ENCODE measurements at places on chromosomes 6 and 20.

DNA sequence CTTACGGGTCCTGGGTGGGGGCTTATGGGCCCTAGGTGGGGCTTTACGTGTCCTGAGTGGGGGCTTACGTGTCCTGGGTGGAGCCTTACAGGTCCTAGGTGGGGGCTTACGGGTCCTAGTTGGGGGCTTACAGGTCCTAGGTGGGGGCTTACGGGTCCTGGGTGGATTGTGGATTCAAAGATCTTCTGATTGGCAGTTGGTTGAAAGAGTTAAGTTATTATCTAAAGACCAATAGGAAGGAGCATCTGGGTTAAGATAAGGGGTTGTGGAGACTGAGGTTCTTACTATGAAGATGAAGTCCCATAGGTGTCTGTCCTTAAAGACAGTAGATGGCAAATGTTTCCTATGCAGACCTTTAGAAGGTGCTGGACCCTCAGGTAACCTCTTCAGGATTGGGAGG is 8.4 kb upstream of the BIRC7 start:
- no peak for DNase-seq

- no peak for DNase-seq
Observed at GRCh38 chr6:40796260-40797221, 209.4 kb upstream of the LRFN2 start.

DNA sequence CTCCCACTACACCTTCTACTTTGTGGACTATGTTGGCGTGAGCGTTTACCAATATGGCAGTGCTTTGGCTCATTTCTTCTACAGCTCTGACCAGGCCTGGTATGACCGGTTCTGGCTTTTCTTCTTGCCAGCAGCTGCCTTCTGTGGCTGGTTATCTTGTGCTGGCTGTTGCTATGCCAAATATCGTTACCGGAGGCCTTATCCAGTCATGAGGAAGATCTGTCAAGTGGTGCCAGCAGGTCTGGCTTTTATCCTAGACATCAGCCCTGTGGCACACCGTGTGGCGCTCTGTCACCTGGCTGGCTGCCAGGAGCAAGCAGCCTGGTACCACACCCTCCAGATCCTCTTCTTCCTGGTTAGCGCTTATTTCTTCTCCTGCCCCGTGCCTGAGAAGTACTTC is 16.5 kb upstream of the EFHC1 start:
- peak; percentile 61 for DNase-seq

DNA sequence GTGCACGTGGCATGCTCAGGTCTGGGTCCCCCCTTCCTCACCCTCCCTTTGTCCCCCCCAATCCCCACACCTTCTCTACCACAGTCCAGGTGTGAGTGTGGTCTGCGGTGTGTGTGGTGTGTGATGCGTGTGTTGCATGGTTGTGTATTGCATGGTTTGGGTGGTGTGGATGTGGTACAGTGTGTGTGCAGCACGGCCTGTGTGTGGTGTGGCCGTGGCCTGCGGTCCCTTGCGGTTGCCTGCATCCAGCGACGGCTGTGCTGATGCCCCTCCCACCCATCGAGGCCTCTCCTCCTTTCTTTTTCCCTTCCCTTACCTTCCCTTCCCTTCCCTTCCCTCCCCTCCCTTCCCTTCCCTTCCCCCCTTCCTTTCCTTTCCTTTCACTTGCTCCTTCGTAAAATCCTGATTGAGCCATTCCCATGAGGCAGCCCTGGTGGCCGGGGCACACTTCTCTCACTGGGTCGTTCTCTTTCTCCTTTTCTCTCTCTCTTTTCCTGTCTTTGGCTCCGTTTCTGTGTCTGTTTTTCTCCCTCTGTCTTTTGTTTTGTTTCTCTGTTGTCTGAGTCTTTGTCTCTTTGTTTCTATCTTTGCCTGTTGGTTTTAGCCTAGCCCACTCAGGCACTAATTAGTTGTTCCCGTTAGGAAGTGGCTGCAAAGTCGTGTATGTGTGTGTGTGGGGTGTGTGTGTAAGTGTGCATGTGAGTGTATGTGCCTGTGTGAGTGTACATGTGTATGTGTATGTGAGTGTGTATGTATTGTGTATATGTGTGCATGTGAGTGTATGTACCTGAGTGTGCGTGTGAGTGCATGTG is 65.7 kb downstream of the SRC start:
- no peak for DNase-seq

DNA sequence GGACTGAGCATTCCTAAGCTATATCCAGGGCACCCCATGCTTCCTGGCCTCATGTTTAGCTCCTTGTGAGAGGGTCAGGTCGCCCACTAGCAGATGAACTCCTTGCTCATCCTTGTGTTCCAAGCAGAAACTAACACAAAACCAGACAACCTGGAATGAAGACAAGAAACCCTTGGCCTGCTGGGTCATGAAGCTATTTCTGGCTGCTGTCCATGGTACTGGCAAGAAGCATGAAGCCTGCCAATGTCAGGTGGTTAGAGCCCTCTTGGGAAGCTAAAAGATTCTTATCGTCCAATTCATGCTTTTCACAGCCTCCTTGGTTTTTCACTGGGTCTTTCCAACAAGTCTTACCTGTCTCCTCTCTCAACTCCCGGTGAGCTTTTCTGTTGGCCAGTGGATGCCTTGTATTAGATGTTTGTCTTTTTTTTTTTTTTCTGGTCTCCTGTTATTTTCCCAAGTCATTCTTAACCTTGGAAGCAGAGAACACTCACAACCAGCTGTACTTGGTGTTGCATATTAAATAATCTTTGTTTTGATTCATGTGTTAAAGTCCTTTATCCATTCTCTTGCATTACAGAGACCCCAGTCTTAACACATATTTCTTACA is 180.3 kb downstream of the ANKRD60 start:
- DNase-seq, result no peak

- no peak for DNase-seq
Observed at GRCh38 chr20:58245181-58245891, 16.9 kb upstream of the ANKRD60 start.

GRCh38 chr20:51560550-51561307 is 18.2 kb upstream of the NFATC2 start:
- no peak for DNase-seq

DNA sequence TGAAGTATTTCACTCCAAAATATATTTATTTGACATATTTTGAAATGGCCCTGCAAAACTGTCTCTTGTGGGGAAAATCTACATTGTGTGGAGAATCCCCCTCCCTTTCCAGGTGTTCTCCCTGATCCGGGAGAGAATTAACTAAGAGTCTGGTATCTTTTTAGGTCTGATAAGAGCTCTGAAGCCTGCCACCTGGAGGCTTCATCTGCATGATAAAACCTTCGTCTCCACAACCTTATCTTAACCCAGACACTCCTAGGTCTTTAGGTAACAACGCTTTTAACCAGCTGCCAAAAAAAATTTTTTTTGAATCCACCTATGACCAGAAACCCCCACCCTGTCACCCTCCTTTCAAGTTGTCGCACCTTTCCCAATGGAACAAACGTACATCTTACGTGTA is 43.0 kb downstream of the FAM184A start:
- DNase-seq, result no peak

GRCh38 chr6:125020385-125020784 is 58.1 kb downstream of the RNF217 start:
- peak; percentile 7 for DNase-seq

DNA sequence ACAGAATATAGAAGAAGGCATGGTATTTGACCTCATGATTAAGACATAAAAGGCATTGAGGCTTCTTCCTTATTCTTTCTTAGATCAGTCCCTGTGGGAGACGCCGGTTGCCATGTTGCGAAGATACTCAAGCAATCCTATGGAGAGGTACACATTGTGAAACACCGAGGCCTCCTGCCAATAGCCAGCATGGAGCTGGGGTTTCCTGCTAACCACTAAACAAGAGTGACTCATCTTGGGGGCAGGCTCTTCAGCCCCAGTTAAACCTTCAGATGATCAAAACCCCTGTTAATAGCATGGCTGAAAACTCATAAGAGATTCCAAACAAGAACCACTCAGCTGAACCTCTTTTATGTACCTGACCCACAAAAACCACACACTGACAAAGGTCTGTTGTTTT is 478.8 kb downstream of the CD83 start:
- DNase-seq, result no peak

GRCh38 chr20:44106615-44107014 is 80.4 kb downstream of the JPH2 start:
- DNase-seq, result no peak

- DNase-seq, result no peak
Observed at GRCh38 chr6:73879501-73880293, 183.7 kb downstream of the CD109 start.

DNA sequence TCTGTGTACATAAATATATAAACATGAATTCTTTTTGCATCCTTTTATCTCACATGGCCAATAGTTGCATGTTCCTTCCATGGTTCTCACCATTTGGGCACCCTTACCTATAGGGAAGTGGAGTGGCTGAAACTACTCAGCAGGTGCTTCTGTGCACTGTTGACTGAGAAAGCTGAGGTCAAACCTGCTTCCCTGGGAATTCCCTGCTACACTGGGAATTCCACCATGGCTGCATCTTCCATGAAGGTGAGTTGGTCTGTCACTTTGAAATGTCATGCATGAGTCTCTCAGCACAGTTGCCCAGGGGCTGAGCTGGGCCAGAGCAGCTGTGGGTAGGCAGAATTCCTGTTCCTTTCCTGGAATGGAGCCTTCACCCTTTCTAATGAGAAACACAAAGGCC is 193.8 kb upstream of the PRSS16 start:
- no peak for DNase-seq

DNA sequence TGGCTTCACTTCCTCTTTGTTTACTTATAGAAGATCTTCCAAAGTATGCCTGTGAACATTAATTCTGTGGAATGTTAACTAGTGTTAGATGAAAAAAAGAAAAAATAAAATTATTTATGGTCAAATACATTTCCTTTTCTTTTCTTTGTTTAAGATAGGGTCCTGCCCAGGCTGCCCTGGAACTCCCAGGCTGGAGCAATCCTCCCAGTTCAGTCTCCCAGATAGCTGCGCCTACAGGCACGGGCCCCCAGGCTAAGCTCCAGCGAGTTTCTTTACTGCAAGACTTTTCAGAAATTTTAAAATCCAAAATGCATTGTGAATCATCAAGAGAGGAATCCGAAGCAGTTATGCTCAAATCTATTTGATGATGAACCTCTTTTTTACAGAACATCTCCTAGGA is 39.3 kb upstream of the IL20RA start:
- DNase-seq, result no peak

GRCh38 chr6:129351807-129352206 is 358.2 kb downstream of the ARHGAP18 start:
- DNase-seq, result no peak

DNA sequence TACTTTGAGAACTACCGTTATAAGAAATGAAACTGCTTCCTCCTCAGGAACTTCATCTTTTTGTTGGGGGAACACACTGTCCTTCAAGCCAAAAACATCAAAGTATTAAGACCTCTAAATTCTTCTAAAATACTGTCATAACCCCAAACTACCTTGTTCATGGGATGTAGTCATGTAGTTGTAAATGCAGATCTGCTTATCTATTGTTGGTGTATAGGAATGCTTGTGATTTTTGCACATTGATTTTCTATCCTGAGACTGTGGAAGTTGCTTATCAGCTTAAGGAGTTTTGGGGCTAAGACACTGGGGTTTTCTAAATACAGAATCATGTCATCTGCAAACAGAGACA is 282.9 kb upstream of the RUNX2 start:
- DNase-seq, result no peak

DNA sequence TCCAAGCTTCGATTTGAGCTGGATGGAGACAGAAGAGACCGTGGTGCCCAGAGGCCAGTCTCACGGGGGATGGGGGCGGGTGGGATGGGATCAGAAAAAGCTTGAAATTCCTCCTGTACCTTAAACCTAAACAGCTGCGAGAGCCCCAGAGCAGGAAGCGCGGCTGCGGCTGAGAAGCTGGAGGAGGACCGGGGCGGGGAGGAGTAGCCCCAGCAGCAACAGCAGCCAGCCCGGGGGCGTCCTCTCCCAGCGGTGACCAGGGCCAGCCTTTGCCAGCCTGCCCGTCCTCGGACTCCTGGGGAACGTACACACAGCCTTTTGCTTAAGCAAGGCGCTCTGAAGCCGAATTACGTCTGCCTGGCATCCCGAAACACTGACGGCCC is 17.4 kb upstream of the PRDM13 start:
- DNase-seq, result peak; percentile 21

DNA sequence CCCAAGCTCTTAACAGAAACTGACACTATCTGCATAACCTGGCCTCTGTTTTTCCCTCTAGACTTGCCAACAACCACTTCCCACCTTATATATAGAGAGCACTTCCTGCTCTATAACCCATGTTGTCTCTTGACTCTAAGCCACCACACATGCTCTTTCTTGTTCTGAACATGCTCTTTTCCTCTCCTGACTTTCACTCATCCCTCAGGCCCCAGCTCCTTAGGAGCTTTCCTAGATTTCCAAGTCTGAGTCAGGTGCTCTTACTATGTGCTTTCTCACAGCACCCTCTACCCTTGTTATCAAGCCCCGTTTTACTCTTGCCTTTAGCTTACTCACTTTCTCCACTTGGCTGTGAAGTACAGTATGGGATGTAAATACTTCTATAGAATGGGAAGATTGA is 143.9 kb upstream of the EYA4 start:
- no peak for DNase-seq

DNA sequence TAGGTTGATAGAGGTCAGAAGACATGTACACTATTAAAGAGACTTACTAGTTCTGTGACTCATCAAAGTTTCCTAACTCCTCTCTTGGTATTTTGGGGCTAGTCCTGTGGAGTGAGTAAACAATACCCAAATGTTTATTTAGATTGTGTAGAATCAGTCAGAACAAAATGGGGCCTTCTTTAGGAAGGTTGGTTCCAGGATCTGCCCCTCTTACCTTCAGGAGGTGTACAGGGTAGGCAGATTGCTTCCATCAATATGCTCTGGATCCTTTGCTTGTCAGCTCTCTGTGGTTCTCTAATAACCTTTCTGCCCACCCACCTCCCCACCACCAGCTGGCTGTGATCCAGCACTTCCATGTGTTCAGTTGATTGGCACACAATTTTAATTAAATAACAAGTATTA is 107.0 kb downstream of the POPDC3 start:
- no peak for DNase-seq

DNA sequence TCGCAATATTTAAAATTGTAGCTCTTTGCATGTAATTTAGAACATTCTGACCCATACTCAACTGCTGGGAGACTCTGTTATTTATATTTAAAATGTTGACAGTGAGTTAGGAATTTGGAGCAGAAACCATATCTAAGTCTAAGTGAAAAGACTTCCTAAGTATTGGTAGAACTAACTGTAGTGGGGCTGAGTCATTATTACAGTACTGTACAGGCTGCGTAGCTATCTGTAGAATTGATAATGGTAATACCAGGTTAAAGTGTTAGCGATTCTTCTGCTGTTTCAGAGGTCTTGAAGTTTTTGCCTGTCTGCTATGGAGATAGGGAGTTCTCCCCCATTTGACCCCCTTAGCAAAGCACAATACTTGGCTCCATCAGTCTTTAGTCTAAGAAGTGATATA is 3.6 kb downstream of the TOP1 start:
- no peak for DNase-seq
